Activated naive CD4-positive, alpha-beta T cell treated with anti-CD3 and anti-CD28 coated beads, Interleukin-2, amount 10 ng/mL, durations not matched to agents 7 days and 5 days (primary cell): ENCODE measurements at places on chromosomes 5 and 9.

- DNase-seq, result no peak
These were observed 27.7 kb downstream of the SAR1B start for GRCh38 chr5:134604908-134605307.

- DNase-seq, result no peak
These were observed 42.2 kb downstream of the C9orf153 start for GRCh38 chr9:86217076-86217755.

DNA sequence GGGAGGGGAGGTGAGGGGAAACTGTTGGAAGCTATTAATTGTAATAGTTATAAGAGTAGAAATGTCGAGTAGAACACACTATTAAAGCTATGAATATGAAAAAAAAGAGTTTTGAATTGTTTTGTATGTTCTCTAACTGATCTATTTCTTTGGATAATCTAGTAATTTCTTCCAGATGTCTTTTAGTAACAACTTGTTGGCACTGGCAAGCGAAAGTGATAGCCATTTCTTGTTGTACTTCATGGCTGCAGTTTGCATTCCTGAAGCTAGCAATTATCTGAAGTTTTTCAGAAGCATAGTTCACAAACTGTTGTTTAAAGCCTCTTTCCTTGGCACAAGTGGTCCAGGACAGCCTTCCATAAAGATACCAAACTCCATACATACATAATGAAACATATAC, 49.4 kb upstream of the SPATA31C2 start:
- DNase-seq, result no peak

- no peak for DNase-seq
These were observed 32.8 kb upstream of the NMUR2 start for GRCh38 chr5:152437866-152438265.

GRCh38 chr9:127437497-127438264, 13.5 kb downstream of the ZNF79 start:
- DNase-seq, result no peak

GRCh38 chr5:3780907-3781306, 185.3 kb downstream of the IRX1 start:
- DNase-seq, result no peak
